ACHN (cell line): ENCODE measurements at places on chromosomes 11 and 22.

GRCh38 chr11:122105044-122105758 lies 10.8 kb downstream of the BLID start:
- DNase-seq, result no peak

DNA sequence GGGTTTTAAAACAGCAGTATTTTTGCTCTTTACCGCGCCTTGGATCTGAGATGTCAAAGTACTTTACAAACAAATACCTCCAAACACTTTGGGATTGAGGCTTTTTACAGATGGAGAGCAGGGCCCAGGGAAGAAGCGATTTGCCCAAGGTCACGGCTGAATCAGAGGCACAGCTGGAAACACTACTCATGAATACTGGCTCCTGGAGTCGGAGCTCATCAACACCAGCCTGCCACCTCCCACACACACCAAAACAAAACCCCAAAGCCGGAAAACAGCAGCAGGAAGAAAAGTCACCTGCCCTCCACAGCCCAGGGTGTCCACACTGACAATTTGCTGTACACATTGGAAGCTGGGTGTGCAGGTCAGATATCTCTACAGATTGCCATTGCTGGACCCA lies 339.4 kb downstream of the CADM1 start:
- no peak for DNase-seq

- DNase-seq, result no peak
Observed at GRCh38 chr11:69521457-69521856, 40.0 kb downstream of the LINC01488 start.

DNA sequence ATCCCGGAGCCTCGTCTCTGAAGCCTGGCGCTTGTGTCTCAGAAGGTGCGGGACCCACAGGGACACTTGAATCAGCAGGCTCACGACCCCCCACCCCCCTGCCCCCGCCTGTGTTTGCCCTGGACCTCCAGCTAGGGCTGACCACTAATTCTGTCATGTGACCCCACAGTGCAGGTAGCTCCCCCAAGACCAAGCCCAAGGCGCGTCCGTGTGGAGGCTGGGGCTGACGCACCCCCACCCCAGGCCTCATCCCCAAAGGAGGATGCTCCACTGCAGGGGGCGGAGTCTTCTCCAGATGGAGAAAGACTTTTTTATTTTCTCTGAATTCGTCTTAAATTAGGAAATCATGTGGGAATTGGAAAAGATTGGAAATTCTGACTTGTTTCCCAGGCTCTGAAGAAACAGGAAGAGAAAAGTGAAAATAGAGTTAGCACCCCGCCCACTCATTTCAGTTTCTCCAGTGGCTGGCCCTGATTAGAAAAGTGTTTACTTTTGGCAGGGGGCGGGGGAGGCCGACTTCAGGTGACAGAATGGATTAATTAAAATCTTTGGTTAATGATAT lies 1.0 kb upstream of the RELA start:
- DNase-seq, result peak; percentile 38

- no peak for DNase-seq
Observed at GRCh38 chr11:44942029-44942955, 8.4 kb downstream of the TP53I11 start.

- peak; percentile 45 for DNase-seq
Observed at GRCh38 chr11:65503949-65504673, 5.3 kb downstream of the MALAT1 start.

DNA sequence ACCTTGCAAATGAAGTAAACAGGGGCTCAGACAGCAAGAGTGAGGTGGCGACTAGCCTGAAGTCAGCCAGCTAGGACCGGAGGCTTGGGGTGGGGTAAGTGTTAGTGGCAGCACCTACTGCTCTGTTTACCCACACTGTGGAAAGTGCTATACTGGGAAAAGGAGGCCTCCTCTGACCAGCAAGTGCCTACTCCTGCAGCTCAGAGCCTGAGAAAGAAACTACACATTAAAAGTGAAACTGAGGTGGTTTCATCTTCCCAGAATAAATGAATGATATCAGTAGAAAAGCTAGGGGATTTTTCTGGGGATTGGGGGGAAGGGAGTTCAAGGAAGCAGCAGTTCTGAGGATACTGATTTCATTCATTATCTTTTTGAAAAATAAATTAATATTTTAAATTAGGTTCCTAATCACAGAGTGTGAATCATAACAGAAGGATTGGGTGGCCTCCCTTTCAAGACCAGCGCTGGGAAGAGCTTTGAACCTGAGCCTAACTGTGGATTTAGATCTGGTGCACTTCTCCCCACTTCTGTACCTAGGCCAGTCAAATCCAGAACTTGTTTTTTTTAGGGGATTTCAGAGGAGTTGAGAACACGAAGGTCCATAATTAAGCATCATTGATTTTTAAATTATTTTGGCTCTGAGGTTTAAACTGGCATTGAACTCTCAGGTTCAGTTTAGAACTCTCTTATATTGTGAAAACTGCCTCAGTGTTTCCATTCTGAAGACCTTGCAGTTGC lies 48.1 kb upstream of the GRAMD1B start:
- DNase-seq, result no peak

DNA sequence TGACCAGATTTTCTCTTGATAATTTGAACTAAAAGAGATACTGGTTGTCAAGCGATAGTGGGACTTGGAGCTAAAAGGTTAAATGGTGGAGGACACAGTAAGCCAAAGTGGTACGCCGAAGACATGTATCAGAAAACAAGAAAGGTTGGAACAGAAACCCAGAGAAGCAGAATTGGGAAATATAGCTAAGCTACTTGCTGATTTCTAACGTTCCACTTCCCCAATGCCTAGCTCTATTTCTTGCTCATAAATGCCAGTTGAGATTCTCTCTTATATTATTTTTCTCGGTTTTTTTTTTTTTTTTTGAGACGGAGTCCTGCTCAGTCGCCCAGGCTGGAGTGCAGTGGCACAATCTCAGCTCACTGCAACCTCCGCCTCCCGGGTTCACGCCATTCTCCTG lies 12.7 kb downstream of the TMEM41B start:
- no peak for DNase-seq

DNA sequence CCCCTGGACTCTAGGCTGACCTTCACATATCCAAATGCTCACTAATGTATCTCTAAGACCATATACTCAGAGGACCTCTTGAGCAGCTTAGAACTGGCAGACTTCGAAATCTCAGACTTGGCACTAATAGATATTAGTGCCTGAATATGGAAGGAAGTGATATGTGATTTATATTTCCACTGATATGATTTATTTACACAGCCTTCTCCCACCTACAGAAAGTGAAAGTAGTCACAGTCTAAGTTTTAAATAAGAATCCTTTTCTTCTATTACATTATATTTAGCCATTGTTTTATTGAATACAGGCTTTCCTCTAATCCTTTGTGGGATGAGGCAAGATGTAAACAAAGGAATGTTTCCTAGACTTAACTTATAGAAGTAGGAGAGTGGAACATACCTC lies 6.7 kb upstream of the NAV2 start:
- no peak for DNase-seq

GRCh38 chr11:127126986-127127385 lies 126.4 kb upstream of the KIRREL3 start:
- no peak for DNase-seq

DNA sequence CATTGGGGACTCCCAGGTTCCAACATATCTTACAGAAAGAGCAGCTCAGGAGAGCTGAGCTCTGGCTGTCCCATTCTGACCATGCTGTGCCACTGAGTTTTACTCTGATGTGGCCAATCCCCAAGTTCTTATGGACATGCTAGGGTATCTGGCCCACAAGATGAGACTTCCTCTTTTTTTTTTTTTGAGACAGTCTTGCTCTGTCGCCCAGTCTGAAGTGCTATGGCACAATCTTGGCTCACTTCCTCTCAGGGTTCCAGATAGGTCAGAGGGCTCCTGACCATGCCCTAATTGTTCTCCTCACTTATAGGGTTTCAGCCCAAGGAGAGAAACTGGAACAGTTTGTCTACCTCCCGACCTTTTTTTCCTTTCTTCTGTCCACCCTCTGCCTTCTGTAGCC lies 152.3 kb upstream of the CCDC90B start:
- no peak for DNase-seq

GRCh38 chr11:22467248-22467647 lies 129.1 kb downstream of the SLC17A6 start:
- no peak for DNase-seq

- no peak for DNase-seq
Observed at GRCh38 chr11:78192911-78193351, 4.2 kb downstream of the USP35 start.

DNA sequence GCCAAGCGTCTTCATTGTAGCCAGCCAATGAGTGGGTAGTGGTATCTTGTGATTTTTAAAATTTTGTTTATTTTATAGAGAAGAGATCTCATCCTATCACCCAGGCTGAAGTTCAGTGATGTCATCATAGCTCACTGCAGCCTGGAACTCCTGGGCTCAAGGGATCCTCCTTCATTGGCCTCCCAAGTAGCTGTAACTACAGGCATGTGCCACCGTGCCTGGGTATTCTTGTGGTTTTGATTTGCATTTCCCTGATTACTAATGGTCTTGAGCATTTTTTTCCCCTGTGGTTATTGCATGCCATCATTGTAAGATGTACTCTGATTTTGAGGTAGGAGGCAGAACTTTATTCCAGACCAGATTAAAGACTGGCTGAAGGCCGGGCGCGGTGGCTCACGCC lies 2.4 kb upstream of the DENND6B start:
- no peak for DNase-seq

DNA sequence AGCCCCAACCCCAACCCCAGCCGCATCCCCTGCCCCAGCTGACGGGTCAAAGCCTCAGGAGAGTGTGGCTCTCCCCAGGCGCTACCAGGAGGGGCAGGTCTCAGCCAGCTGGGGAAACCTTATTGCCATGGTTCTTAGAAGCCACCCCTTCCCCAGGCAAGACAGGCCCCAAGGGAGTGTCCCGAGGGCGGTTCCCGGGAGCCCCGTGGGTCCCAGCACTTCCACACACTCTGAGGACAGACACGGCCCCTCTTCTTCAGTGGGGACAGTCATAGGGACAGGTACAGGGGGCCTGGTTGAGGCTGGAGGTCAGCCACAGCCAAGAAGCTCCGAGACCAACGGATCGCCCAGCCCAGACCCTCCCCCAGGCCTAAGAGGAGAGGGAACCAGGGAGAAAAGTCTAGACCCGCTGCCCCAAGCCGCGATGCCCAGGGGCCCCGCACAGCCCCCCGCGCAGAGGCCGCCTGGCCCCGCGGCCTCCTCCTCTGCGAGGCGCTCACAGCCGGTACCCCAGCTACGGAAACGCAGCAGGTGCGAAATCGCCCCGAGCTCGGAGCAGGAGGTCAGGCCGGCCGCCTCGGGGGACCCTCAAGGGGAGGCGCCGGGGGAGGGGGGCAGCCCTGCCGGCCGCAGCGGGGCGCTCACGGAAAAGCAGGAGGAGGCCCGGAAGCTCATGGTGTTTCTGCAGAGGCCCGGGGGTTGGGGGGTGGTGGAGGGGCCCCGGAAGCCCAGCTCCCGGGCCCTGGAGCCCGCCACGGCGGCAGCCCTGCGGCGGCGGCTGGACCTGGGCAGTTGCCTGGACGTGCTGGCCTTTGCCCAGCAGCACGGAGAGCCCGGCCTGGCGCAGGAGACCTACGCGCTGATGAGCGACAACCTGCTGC lies 2.6 kb downstream of the KLHDC7B start:
- no peak for DNase-seq

DNA sequence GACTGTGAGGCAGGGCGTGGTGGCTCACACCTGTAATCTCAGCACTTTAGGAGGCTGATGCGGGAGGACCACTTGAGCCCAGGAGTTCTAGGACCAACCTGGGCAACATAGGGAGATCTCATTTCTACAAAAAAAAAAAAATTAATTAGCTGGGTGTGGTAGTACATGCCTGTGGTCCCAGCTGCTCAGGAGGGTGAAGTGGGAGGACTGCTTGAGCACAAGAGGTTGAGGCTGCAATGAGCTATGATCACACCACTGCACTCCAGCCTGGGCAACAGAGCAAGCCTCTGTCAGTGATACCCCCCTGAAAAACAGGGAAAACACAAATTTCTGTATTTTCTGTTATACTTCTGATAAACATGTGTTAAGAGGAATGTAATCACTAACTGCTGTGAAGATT lies 57.8 kb upstream of the ARHGAP32 start:
- no peak for DNase-seq

GRCh38 chr11:32279672-32280071 lies 155.7 kb downstream of the WT1 start:
- DNase-seq, result no peak

DNA sequence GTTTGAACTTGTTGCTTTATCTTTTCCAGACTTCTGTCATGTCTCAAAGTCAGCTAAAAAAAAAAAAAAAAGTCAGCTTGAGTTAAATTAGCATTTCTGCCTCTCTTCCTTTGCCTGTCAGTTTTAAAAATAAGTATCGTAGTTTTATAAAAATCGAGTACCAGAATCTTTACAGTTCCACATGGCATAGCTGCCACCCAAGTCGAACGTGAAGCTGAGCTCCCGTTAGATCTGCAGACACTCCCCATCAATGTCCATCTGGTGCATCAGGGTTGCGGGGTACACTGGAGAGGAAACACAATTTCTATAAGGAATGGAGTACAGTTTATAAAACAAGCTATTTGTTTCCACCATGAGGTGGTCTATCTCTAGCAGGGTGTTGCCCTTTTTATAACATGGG lies 41.0 kb upstream of the CCND1 start:
- DNase-seq, result no peak

- DNase-seq, result no peak
Observed at GRCh38 chr22:30170129-30170528, 76.4 kb downstream of the LIF start.

- DNase-seq, result no peak
Observed at GRCh38 chr22:36184433-36185025, 17.1 kb downstream of the APOL4 start.

DNA sequence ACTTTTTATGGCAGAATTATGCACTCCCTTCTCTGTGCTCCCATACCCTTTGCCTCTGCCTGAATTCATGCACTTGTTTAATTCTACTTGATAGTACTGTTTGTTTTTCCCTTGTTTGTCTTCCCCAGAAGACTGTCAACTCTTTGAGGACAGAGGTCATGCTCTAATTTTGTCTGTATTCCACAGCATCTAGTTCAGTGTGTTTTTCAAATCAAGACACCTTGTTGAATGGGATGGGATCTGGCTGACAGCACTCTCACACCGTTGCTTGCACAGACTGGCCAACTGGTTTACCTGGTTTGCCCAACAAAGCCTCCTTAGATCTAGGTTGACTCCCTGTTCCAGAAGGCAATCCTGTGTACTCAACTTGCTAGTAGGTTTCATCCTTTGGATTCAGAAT lies 121.2 kb upstream of the TIMP3 start:
- no peak for DNase-seq

GRCh38 chr22:22884010-22884887 lies 3.4 kb upstream of the IGLL5 start:
- peak; percentile 70 for DNase-seq

- DNase-seq, result peak; percentile 64
Observed at GRCh38 chr22:38700270-38700788, 414 bp downstream of the JOSD1 start.

DNA sequence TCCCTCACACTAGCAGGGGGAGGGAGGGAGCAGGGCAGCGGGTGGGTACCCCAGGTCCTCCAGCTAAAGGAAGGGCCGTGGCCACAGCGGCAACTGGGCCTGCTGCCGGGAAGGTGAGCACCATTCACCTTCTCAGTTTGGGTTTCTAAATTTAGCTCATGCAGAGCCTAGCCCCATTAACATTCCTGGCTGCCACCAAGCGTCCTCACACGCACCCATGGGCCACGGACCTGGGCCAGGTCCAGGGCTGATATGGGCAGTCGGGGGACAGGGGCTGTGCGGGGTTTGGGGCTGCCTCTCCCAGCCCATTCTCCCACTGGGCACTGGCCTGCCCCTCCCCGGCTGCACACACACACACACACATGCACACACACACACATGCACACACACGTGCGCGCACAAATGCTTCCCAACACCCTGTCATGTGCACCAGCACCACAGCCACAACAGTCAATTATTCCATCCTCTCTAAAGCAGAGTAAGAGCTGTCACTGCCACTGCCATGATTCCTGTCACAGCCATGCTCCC lies 28.7 kb downstream of the SYT7 start:
- no peak for DNase-seq
